ENCODE measurements at places on chromosomes 11 and 22.

DNA sequence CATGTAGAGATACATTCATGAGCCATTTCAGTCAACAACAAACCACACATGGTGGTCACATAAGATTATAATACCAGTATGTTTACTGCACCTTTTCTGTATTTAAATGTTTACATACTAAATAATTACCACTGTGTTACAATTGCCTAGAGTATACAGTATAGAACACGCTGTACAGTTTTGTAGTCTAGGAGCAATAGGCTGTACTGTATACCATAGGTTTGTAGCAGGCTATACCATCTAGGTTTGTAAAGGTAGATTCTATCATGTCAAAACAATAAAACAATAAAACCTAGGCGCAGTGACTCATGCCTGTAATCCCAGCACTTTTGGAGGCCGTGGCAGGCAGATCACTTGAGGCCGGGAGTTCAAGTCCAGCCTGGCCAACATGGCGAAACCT is 1.1 kb downstream of the TRIM48 start:
- no peak for DNase-seq

GRCh38 chr22:48070083-48070482 is 1307.6 kb downstream of the TBC1D22A start:
- DNase-seq, result no peak

DNA sequence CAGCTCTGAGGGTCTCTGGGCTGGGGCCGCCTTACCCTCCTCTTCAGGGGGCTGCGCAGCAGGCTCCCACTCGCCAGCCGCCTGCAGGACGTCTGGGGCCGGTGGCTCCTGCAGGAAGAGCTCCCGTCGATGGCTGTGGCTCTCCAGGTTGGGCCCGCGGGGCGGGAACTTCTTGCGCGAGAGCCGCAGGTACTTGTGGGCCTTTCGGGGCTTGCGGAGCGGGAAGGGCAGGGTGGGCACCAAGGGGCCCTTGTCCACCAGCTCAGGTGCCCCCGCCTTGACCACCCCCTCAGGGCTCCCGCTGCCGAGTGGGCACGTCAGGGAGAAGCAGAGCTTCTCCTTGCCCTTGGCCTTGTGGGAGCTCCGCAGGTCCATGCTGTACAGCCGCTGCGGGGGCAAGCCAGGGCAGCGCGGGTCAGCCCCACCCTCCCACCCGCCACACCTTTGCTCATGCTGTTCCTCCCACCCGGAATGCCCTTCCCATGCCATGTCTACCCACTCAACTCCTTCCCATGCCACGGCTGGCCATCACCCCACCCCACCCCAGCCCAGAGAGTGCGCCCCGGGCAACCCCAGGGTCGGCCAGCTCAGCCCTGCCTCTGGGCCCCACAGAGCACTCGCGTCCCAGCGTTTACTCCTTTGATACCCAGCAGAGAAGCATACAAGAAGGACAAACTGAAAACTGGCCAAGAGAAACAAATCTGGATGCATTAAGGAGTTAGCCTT is 18.0 kb downstream of the CBX7 start:
- DNase-seq, result no peak

GRCh38 chr22:49377306-49377705 is 450.4 kb downstream of the BRD1 start:
- no peak for DNase-seq

- no peak for DNase-seq
These were observed 301.1 kb downstream of the BUD13 start for GRCh38 chr11:116471608-116472256.

DNA sequence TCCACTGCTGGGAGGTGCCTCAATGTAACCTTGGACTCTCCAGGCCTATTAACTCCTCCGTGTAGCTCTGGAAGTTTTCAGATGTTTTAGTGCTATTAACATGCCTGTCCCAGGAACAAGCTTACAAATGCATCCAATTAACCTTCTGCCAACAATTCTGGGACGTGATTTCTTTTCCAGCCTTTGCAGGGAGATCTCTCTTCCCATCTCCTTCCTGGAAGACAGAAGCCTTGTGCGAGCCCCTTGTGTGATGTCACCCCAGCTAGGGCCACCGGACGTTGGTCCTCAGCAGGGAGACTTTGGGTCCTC is 47.7 kb upstream of the SYT7 start:
- DNase-seq, result no peak

DNA sequence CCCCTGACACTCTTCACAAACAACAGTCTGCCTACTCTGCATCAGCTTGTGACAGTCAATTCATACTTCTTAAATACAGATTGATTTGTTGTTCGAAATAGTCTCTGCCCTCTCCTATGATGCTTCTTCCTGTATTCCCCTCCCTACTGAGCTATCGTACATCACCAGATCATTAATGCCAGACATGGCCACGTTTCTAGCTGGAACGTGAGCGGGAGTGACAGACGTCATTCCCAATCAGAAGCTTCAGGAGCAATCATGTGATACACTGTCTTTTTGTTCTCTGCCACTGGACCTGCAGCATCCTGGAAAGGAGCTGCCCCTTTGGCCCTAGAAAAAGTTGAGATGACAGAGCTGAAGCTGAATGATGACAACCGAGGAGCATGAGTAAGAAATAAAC is 48.5 kb downstream of the CSNK2A3 start:
- DNase-seq, result no peak

- peak; percentile 49 for DNase-seq
These were observed 26.7 kb downstream of the TREH start for GRCh38 chr11:118652681-118653181.

GRCh38 chr11:74570266-74571061 is 21.9 kb upstream of the POLD3 start:
- DNase-seq, result no peak

DNA sequence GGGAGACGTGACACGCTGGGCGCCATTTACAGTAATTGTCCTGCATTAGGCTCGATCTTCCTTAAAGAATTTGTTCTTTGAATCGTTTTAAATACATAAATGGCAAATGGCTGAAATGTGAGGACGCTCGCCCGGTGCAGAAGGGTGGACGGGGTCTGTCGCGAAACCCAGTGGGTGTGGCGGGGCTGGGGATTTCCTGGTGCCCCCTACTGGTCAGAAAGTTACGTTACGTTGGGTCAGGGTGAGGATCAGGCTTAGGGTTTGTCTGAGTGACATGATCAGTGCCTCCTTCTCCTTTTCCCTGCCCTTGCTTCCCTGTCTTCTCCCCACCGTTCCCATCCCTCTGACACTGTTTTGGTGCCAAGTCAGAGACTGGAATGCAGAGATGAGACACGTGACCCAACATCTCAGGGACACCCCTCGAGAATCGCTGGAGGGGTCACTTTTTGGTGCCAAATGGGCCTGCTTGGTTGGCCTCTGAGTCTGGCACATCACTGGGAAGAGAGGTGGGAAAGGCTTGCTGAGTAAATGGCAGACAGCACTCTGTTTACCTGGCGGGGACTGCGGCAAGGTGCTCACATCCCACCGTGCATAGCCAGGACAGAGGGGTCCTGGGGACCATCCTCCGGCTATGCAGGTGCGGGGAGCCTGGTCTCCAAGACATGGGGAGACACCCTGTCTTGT is 1107.6 kb downstream of the BRD1 start:
- no peak for DNase-seq

DNA sequence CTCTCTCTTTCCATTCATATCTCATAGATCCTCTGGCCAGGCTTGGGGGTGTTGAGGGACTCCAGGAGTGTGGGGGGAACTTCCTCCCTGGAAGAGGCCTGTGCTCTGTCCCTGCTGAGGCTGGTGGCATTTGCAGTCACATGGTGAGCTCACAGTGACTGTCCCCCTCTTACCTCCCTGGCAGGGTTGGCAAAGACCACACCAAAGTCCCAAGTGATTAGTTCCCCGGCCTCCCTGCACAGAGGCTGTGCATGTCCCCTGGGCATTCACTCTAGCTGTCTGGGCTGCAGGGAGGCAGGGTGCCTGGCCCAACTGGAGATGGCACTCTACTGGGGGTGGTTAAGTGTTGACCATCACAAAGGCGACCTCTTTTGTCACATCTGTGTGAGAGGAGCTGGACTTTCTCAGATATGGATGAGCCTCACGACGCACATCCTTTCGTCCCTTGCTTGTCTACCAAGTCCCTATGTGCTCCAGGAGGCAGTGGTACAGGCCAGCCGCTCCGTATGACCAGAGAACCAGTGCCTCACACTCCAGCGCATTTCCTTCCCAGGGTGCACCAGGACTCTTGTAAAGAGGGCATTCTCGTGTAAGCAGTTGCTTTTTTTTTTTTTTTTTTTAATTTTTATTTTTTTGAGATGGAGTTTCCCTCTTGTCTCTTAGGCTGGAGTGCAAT is 8.8 kb downstream of the TANGO2 start:
- DNase-seq, result no peak

- DNase-seq, result no peak
These were observed 16.1 kb upstream of the PRSS23 start for GRCh38 chr11:86784241-86784681.

GRCh38 chr22:25035715-25036114 is 83.2 kb downstream of the KIAA1671 start:
- no peak for DNase-seq

GRCh38 chr11:119844808-119845207 is 115.8 kb upstream of the NECTIN1 start:
- DNase-seq, result no peak

- DNase-seq, result no peak
These were observed 27.0 kb downstream of the ART5 start for GRCh38 chr11:3614742-3615171.

Data from ascending aorta (tissue), 2 donors.